ENCODE measurements at places on chromosomes 3 and 15.

DNA sequence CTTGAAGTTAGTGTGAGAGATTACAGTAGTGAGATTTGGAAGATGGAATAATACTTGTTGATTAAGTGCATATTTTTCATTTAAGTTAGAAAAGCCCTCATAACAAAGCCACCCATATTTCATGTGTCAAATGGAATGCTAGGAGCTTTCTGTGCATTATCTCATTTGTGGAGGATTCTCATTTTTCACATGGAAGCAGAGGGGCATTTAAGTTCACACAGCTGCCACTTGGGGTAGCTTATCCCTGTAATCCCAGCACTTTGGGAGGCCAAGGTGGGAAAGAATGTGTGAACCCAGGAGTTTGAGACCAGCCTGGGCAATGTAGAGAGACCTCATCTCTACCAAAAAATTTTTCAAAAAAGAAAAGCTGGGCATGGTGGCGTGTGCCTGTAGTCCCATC lies 55.2 kb downstream of the RAB7A start:
- no peak for DNase-seq

DNA sequence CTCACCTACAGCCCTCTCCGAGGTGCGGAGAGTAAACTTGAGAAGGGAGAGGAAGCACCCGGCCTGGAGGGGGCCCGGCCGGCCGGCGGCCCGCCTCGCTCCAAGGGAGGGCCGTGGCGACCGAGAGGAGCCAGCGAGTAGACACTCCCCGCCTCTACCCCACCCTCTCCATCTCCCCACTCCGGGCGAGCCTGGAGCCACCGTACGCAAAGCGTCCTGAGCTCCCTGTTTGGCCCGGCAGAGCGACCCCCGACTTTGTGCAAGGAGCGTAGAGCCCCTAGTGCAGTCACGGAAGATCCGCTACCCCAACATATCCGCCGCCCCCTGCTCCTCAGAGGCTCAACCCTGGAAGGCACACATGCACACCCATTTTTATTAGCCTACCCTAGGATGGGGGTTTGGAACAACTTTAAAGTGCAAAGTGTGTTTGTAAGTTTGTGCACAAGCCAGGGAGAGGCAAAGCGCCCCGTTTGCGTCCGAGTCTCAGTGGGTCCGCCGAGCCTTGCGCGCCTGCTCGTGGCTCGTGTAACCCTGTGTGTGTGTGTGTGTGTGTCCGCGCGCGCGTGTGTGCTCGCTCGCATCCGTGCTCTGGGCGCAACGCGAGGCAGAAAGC lies 508 bp upstream of the SMAD6 start:
- DNase-seq, result no peak

- no peak for DNase-seq
Measured at GRCh38 chr3:100171211-100171914, 57.1 kb upstream of the FILIP1L start.

- DNase-seq, result peak; percentile 81
Measured at GRCh38 chr3:64224826-64225610, at the start of gene PRICKLE2. TSS of gene PRICKLE2 (minus strand) at chr3:64225466. CDS start at chr3:64198927, 26,539 bp downstream.

DNA sequence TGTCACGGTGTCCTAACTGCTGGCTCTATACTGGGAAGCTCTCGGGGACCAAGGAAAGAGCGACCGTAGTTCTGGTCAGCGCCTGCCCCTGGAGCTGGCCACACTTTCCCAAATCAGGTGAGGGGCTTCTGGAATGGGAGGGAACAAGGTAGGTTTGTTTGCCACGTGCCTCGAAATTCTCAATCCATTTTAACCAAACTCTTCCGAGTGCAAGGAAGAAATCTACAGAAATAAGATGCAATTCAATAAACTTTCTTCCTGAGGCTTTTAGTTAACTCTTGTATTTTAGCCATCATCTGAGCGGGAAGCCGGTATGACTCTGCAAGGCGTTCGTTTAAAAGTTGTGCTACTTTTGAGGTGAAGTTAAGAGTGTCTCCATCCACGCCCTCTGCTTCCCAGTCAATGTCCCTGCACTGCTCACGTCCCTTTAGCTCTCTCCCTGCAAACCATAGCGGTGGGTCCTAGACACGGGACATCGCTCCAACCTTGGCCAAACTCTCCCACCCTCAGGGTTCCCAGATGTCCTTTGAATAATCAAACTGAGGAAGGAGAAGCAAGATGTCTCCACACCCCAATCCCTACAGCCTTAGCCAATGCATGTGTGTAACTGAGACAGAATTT lies 597 bp downstream of the AGTR1 start:
- DNase-seq, result no peak

GRCh38 chr3:31790193-31791089 lies 190.6 kb downstream of the OSBPL10 start:
- DNase-seq, result no peak

GRCh38 chr3:134645515-134645914 lies 5.3 kb downstream of the KY start:
- no peak for DNase-seq

DNA sequence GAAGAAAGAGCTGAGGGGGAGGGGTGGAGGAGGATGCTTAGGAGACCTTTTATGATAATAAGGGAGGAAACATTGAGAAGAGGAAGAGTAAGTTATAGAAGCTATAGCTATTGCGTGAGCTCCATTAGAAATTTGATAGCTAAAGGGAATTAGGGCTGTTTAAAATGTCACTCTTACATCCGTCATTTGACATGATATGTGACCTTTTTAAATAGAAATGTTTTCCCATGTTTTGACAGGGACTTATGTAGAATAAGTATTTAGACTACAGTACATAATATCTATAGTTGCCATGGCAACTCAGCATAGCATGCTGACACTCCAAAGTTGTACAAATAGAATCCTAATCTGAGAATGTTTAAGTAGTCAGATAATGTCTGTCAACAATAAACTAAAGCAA lies 19.2 kb downstream of the RAD51 start:
- no peak for DNase-seq

- no peak for DNase-seq
Measured at GRCh38 chr3:51796854-51797253, 17.8 kb upstream of the IQCF6 start.

DNA sequence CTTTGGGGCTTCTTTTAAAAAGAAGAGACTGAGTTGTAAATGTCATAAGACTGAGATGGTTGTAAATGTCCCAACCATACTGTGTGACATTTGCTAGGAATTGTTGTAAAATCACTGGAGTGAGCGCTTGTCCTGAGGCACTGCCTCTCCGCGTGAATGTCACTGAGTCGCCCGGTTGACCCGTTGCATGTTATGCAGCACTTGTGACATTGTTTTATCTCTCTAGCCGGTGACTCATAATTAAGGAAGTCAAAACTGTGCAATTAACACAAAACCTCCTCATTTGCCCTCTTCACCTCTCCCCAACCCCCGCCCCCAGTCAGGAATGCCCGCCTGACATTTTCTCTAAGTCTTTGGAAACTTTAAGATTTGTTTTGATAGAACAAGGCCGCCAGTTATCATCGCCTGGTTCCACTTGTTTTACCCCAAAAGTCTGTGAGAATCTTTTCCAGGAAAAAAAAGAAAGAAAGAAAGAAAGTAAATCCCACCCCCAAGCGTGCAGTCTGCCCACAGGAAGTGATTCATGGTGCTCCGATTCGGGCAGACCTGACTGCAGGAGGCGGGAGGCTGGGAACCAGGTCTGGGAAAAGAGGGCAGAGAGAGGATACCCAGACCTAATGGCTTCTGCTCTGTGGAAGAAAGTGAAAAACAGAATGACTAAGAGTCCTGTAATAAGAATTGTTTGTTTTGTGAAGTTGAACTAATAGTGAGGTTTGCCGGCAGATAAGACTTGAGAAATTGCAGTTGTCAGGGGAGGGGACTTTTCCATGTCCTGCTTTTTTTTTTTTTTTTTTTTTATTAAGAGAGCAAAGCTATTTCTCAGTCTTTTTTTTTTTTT lies 84.8 kb downstream of the SMAD3 start:
- no peak for DNase-seq

GRCh38 chr3:3783210-3783609 lies 16.0 kb upstream of the LRRN1 start:
- no peak for DNase-seq

- no peak for DNase-seq
Measured at GRCh38 chr3:149339931-149340309, 6.5 kb upstream of the TM4SF18 start.

- DNase-seq, result no peak
Measured at GRCh38 chr3:196643201-196643749, 3.8 kb downstream of the NRROS start.

DNA sequence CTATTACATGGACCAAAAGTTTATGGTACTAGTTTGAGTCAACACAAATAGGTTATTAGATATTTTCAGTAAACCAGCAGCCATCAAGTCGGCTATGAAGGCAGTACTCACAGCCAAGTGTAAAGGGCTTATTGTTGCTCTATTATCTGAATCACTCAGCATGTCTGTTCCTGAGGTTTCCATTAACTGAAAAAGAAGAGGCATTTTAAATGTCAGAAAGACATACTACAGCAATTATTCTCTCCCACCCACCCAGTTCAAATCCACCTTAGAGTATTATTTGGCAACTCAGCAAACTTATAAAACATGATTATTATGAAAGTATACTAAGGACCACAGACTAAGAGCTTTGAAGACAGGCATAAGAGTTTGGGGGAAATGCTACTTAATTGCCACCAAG lies 93.1 kb downstream of the BTD start:
- DNase-seq, result no peak

- DNase-seq, result no peak
Measured at GRCh38 chr15:79101866-79102581, 11.4 kb upstream of the RASGRF1 start.

DNA sequence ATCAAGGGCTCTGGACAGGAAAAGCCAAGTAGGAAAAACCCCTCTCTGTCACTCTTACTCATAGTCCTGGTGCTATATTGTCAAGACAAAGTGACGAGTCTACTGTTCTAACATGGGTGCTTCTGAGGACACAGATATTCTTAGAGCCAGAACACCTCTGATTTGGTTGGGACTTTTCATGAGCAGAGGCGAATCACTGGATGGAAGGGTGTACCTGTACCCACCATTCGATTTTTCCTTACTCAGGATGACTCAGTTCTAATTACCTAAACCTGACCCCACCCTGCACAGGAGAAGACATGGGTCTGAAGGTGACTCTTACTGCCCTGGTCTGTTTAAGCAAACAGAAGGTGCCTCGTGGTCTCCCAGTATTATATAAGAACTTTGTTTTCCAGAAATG lies 58.5 kb downstream of the ABCC5 start:
- DNase-seq, result no peak

GRCh38 chr3:104323226-104323625 lies 1043.5 kb upstream of the ALCAM start:
- DNase-seq, result no peak

DNA sequence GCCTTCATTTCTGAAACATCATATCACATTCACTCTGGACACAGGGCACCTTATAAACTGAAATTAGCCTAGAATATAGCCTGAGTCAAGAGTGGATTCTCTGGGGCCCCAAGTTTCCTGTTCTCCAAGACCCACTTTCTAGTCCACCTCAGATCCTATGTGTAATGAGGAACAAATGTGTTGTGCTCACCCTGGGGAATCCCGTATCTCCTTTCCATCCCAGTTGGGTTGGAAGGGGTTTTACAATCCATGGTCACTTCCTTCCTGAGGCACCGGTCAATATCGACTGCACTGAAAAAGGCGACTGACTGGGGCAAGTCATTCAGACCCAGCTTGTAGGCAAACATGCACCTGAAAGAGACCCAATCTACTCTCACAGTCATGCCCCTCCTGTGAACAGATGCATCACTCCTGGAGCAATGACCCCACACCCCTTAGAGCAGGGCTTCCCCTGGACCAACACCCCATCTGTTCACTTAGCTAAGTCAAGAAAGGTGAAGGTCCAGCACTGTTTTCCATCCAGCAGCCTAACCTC lies 17.4 kb downstream of the POLG start:
- DNase-seq, result no peak

GRCh38 chr3:49781415-49782199 lies 4.7 kb downstream of the IP6K1 start:
- DNase-seq, result no peak

DNA sequence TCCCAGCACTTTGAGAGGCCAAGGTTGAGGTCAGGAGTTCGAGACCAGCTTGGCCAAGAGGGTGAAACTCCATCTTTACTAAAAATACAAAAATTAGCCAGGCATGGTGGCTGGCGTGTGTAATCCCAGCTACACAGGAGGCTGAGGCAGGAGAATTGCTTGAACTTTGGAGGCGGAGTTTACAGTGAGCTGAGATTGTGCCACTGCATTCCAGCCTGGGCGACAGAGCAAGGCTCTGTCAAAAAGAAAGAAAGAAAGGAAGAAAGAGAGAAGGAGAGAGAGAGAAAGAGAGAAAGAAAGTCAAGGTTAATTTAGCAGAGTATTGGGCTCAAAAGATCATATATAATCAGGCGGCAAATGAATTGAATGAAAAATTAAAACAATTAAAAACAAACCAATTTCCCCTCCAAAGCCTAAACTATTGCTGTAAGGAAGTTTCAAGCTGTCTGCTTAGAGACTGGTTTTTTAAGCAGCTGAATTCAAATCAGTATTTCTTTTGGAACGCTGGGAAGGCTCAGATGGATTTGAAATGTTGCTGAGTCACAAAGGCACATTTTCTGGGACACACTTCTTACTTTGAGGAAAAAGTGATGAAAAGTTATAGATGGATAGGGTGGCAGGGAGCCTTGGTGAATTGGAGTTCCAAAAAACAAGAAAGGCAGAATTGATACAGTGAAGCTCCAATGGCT lies 81.3 kb upstream of the BHLHE40 start:
- DNase-seq, result no peak

GRCh38 chr3:187445356-187445755 lies 77.2 kb downstream of the RTP4 start:
- peak; percentile 66 for DNase-seq

DNA sequence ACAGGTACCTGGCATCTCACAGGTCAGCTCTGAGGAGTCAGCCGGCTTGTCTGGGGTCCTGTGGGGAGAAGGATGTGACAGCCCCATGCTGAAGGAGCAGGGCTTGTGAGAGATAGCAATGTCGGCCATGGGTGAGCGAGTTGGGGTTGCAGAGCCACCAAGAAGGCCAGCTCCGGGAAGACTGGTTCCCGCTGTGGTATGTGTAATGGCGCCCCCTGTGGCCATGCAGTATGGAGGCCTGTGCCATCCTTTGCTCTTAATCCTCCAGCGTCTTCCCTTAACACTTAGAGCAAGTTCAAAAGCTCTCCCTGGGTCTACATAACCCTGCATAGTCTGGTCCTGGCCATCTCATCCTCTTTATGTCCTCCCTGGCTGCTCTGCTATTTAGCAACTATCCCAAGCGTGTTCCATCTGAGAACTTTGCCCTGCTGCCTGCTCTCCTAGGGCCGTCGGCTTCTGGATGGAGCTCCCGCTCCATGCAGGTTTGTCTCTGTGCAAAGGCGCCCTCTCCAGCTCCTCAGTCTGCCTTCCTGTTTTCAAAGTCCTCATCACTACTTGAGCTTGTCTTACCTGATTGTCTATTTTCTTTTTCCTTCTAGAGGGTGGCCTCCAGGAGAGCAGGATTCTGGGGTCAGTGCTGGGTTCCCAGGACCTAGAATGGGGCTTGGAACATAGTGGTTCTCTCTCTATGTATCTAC lies 40.8 kb upstream of the IQCF6 start:
- DNase-seq, result no peak
